Neural progenitor cell (in vitro differentiated cells): ENCODE measurements at places on chromosomes 13 and 19. TPM values are rescaled to one million over a fixed set of nuclear protein-coding genes. Genes with fewer than 3 reads are reported as not detected.

- DNase-seq: no peak
Observed at GRCh38 chr19:17339088-17339741, 1.9 kb downstream of the GTPBP3 start.

DNA sequence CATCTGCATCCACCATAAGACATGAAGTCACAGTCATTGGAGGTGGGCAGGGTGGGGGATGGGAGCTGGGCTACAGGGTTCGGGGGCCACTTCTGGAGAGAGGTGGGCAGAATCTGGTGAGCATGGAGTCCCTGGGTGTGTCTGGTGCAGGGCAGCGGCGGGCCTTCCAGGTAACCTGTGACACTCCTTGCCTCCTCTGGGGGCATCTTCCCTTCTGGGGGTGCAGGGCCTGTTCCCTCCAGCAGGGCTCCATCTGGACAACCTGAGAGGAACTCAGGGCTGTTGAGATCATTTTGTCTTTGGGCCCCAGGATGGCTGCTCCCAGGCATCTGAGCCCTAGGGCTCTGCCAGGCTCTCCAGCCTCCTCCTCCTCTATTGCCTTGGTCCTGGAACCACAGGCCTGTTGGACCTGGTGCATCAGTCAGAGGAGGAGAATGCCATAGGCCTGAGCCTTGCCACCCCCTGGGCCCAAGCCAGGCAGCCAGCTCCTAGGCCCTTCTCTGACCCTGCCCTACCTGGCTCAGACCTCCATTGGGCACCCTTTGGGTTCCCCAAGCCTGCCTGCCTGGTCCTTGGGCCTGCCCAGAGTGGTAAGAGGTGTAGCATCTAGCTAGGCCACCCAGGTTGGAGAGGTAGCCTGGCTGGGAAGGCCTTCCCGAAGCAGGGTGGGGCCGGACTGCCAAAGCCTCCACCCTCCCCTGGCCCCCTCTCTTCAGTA is 13.4 kb downstream of the LYL1 start:
- peak; percentile 61 for DNase-seq

GRCh38 chr13:35835989-35836388 is 295.2 kb downstream of the DCLK1 start:
- no peak for DNase-seq

MCEMP1 gene
- not detected in 2 replicates for total RNA-seq

- no peak for DNase-seq
Observed at GRCh38 chr13:39451301-39451700, 151.7 kb downstream of the LHFPL6 start.

DNA sequence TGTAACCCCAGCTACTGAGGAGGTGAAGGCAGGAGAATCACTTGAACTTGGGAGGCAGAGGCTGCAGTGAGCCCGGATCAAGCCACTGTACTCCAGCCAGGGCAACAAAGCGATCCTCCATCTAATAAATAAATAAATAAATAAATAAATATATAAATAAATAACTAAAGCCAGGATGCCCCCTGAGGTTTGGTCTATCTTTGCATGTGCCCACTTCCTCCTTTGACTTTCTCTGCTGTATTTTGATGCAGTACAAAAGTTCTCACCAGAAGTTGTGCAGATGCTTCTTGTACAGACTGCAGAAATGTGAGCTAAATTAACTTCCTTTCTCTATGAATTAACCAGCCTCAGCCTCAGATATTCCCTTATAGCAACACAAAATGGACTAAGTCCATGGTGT is 6.5 kb upstream of the N4BP2L2 start:
- no peak for DNase-seq

DNA sequence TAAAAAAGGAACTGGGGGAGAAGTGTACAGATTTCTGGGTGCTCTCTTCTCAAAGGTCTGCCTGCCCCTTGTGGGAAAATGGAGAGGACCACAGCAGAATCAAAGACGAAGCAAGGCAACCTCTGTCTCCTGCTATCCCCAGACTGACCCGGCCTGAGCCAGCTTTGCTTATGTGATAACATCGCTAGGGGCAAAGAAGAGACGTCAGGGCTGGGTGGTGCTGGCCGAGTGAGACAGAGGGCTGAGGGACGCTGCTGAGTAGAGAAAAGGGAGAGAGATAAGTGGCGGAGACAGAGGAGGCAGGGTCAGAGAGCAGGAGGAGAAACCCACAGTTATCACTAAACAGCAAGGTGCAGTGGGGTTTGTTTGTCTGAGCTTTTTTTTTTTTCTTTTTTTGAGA is 4.6 kb upstream of the MUC16 start:
- no peak for DNase-seq

- DNase-seq: no peak
Observed at GRCh38 chr13:32047793-32048192, 16.2 kb downstream of the FRY start.

DNA sequence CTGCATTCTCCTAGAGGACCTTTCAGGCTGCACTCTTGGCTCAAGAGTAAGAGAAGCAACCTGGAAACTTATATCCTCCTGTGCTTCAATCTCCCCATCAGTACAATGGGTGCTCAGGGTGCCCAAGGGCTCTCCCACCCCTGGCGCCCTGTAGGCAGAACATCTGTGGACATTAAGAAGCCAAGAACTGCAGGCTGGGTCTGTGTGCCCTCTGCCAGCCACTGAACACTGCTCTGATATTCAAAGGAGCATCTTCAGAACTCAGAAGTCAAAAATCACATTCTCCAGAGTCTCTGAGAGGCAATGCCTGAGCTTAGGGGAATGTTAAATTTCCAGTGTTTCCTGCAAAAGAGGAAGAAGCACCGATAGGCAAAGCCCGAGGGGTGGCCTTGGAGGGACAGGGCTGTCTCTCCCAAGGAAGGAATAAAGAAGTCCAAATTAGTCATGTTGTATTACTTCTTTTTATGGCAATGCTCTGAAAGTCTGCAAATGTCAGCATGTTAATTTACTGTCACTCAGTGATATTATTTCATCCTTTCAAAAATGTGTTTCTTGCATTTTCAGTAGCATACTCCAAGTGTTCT is 88.1 kb downstream of the TSHZ3 start:
- DNase-seq: no peak

DACH1 gene
- 18.6 and 27.6 TPM in 2 replicates for total RNA-seq

ZNF135 gene
- total RNA-seq: 9.5 and 11.1 TPM in 2 replicates

GRCh38 chr13:52723181-52723580 is 16.4 kb downstream of the CNMD start:
- DNase-seq: no peak

- no peak for DNase-seq
Observed at GRCh38 chr19:1253514-1254080, 5.2 kb downstream of the MIDN start.

ZNF823 gene
- total RNA-seq: 9.2 and 12.3 TPM in 2 replicates

LYPD3 gene
- total RNA-seq: 0.24 and 0.37 TPM in 2 replicates

DNA sequence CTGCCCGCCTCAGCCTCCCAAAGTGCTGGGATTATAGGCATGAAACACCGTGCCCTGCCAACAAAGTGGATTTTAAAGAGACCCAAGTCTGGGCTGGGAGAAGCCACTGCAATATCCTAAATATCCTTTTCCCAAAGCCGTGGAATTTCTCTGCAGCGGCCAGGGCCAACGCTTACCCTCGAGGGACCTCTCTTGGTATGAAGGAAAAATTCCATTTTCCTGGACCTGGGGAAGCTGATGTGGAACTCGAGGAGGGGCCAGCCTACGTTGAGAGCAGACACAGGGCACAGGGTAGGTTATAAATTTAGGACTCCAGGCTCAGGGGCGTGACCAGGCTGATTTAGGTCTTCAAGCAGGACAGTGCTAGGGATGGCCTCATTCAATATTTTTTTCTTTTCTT is 17.7 kb upstream of the UPF1 start:
- no peak for DNase-seq

TLE2 gene
- total RNA-seq: 1.1 TPM in 1 of 2 replicates, not detected in the other

DNA sequence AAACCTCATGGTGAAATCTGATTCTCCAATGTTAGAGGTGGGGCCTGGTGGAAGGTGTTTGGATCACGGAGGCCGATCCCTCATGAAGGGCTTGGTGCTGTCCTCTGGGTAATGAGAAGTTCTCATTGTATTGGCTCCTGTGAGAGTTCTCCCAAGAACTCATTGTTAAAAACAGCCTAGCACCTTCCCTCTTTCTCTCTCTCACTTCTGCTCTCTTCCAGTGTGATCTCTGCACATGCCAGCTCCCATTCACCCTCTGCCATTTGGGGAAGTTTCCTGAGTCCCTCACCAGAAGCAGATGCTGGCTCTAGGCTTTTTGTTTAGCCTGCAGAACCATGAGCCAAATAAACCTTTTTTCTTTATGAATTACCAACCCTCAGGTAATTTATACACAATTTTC is 3.1 kb upstream of the SUCLA2 start:
- DNase-seq: no peak

- DNase-seq: no peak
Observed at GRCh38 chr13:93945621-93946020, 533.9 kb downstream of the DCT start.

DNA sequence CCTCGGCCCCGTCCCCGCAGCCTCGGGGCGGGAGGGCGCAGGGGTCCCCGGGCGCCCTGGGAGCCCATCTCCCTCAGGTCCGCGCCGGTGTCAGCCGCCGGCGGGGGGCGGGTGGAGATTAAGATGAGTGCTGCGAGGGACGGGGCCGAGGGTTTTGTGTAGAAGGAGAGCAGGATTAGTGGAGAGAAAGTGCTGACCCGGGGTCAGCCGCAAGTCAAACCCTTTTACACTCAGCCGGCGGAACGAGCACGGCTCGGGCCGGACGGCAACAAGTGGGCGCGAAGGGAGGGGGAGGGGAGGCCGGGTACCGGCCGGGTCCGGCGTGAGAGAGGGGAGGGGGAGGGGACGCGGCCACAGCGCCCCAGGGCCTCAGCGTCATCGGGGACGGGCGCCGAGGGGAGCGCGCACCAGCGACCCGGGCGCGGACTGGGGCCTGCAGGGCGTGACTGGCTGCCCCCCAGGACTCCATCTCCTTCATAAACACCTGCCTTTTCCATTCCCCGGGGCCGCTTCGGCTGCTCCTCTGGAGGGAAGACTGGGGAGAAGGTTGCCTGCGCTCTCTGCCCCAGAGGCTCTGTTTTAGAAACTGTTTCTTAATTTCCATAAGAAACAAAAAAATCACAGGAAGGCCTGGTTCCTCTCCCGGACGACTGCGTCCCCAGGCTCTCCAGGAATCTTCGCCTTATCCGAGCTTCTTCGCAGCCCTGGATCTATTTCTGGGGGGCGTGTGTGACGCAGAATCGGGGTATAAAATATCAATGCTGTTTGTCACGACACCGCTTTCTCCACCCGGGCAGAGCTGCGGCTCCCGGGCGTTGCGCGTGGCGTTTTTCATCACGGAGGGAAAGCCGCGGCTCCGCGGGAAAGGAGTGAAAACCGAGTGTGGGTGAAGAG is 6.5 kb downstream of the SOX1 start:
- peak; percentile 95 for DNase-seq

GRCh38 chr19:6076675-6077463 is 33.4 kb downstream of the RFX2 start:
- no peak for DNase-seq

LSR gene
- total RNA-seq: 27.1 and 78.4 TPM in 2 replicates

DNA sequence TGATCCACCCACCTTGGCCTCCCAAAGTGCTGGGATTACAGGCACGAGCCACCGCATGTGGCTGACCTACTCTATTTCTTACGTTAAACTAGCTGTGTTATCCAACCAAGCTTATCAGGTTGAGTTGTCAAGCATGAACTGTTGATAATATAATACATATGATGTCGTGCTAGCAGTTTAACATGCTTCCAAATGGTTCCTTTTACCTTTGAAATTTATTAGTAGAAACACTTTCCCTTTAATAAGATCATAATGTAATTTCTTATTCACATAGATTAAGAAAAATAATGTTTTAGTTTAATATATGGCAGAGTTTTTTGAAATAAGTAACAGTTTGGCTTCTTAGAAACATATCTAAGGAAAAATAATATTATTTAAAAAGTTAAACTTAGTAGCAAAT is 34.4 kb upstream of the VWA8 start:
- DNase-seq: no peak

GRCh38 chr19:55373993-55374757 is 2.5 kb upstream of the TMEM190 start:
- DNase-seq: peak; percentile 60

LGI4 gene
- total RNA-seq: 0.81 TPM in 1 of 2 replicates, not detected in the other

CADM4 gene
- total RNA-seq: 7.7 and 28.6 TPM in 2 replicates

DNA sequence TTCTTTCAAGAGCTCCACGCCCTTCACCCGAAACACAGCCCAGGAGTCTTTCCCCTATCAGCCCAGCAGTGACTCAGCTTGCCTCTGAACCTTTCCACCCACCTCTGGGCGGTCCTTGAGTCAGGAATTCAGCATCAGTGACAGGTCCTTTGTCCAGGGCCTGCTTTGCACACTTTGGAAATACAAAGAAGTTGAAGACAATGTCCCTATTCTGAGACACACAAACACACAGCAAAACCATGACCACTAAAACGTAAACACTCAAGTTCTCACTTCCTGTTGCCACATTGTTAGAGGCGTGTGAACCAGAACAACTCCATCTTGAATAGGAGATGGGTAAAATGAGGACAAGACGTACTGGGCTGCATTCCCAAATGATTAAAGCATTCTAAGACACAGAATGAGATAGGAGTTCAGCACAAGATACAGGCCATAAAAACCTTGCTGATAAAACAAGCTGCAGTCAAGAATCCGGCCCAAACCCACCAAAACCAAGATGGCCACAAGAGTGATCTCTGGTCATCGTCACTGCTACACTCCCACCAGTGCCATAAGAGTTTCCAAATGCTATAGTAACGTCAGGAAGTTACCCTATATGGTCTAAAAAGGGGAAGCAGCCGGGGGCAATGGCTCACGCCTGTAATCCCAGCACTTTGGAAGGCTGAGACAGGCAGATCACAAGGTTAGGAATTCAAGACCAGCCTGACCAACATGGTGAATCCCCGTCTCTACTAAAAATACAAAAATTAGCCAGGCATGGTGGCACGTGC is 49.2 kb upstream of the ATP12A start:
- DNase-seq: peak; percentile 49

GRCh38 chr19:48489608-48490216 is 20.5 kb downstream of the CYTH2 start:
- DNase-seq: peak; percentile 85

GRCh38 chr13:28432816-28433560 is 61.9 kb downstream of the FLT1 start:
- no peak for DNase-seq

DNA sequence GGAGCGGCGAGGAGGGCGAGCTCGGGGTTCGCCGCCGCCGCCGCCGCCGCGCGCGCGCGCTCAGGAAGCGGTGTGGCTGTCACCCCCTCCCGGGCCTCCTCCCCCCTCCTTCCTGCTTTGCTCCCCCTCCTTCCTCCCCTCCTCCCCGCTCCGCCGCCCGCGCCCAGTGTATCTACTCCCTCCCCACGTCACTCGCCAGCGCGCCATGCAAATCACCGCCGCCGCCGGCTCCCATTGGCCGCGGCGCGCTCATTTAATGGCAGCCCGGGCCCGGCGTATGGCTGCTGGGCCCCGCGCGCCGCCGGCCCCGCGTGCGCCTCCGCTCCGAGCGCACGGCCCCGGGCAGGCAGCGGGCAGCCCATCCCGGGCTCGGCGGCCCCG is 335 bp upstream of the SOX1 start:
- peak; percentile 94 for DNase-seq

- no peak for DNase-seq
Observed at GRCh38 chr13:110017379-110017778, 231.0 kb upstream of the IRS2 start.

DNA sequence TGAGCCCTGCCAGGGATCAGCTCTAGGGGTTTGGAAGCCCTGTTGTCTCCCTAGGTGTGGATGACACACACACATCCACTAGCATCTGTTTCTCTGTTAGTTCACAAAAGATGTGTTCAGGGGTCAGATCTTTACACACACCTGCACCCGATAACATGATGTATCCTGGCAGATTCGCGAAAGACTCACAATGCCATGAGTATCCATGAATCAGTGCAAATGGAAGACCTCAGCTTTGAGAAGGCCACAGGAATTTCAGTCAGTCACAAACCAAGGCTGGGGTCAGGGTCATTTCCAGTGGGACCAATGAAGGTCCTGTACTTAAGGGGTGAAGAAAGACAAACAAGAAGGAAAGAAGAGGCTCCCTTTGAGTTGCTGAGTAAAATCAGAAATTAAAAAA is 898.2 kb downstream of the UQCRFS1 start:
- no peak for DNase-seq

SHISA2 gene
- 367 and 386 TPM in 2 replicates for total RNA-seq

PIH1D1 gene
- 133 and 168 TPM in 2 replicates for total RNA-seq
